A172 (cell line): ENCODE measurements at places on chromosomes 3 and 15. TPM values are rescaled to one million over a fixed set of nuclear protein-coding genes. Genes with fewer than 3 reads are reported as not detected.

FSD2 gene
- total RNA-seq: not detected in 2 replicates

KNSTRN gene
- 117 and 130 TPM in 2 replicates for total RNA-seq

SLC12A1 gene
- total RNA-seq: not detected in 2 replicates

AHSG gene
- not detected in 2 replicates for total RNA-seq

ANKDD1A gene
- total RNA-seq: 5.9 and 15.7 TPM in 2 replicates

ROPN1 gene
- total RNA-seq: 0.14 TPM in 1 of 2 replicates, not detected in the other

IL17RC gene
- 50.6 and 58.7 TPM in 2 replicates for total RNA-seq

ALDH1A3 gene
- 17.3 and 17.6 TPM in 2 replicates for total RNA-seq

ZNF620 gene
- 2.5 and 2.7 TPM in 2 replicates for total RNA-seq

GRCh38 chr3:130711565-130712324 is 34.9 kb downstream of the PIK3R4 start:
- no peak for DNase-seq

DNA sequence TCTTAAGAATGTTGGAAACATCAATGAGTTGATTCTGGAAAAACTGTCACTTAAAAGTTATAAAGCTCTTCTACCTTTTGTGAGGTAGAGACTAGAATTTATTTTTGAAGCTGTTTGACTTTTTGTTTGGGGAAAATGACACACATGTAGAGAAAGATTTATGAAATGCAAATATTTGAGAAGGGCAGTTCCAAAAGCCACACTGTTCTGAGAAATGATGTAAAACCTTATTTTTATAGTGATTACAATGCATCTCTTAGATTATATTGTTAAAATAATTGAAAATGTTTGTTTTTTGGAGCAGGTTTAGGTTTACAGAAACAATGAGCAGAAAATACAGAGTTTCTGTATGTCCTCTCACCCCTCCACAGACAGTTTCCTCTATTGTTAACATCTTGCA is 116.1 kb upstream of the CMC1 start:
- DNase-seq: no peak

DNA sequence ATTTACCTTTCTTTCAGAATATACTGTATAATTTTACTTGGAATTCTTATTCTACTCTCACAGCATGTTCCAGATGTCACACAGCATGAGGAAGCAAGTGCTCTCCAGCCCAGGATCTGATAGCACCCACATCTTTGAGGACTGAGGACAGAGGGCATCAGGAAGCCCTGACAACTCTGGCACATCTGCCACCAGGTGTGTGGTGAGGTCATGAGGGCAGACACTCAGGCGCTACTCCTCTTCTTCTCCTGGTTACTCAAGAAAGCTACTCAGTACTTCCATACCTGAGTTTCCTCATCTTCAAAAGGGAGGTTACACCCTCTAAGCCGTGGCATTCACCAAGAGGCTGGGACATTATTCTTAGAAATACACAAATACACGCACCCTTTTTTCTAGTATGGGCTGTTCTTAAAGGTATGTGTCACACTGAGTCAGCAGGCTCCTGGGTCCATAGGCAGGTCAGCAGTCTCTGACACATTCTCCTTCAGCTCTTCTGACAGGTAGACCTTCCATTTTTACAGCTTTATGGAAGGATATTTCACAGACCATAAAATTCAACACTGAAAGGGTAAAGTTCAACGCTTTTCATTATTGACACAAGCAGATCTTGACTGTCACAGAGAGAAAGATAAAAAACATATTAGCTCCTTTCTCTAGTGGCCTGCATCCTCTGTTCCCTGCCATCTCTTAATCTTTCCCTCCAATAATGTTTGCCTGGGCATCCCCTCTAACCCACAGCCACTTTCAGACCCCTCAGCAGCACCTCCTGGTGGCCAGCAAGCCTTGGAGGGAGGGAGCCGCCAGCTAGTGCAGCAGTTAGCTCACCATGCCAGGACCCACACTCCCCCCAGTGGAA is 103.2 kb upstream of the TJP1 start:
- DNase-seq: peak; percentile 77

- no peak for DNase-seq
These were observed 35.6 kb downstream of the FRMD5 start for GRCh38 chr15:44159492-44159891.

- peak; percentile 5 for DNase-seq
These were observed 10.6 kb upstream of the STT3B start for GRCh38 chr3:31522152-31522551.

DNA sequence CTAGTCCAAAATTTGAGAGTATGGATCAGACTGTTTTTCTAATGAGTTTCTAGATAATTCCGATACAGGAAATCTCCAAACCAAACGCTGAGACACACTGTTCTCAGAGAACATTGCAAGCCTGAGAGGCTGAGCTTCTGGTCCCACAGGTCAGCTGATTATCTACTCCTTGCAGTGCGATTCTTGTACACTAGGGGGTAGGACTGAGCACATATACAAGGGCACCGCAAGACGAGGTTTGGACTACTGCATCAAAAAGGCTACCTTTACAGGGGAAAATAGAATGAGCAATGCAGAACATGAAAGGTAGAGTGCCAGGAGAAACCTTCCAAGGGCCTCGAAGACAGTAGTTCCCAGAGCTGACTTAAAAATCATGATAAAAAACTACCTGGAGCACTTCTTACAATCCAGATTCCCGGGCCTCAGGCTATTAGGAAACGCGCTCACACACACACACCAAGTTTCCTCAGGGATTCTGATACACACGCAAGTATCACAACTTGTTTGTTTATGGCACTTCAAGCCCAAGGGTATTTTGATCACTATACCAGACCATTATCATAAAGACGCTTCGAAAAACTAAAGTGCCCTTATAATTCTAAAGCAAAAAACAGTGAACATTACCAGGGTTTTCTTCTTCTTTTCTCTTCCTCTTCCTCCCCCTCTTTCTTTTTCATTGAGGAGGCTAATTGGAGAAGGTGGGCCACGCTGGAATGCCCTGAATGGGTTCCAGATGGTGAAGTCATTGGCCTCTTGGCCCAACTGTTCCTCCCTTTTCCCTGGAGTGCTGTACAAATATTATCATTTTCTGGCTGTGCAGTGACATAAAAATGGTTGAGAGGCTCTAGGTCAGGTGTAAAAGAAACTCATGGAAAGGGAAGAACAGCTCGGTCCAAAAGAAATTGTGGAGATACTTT is 61.8 kb downstream of the SLC12A8 start:
- DNase-seq: peak; percentile 78

DNA sequence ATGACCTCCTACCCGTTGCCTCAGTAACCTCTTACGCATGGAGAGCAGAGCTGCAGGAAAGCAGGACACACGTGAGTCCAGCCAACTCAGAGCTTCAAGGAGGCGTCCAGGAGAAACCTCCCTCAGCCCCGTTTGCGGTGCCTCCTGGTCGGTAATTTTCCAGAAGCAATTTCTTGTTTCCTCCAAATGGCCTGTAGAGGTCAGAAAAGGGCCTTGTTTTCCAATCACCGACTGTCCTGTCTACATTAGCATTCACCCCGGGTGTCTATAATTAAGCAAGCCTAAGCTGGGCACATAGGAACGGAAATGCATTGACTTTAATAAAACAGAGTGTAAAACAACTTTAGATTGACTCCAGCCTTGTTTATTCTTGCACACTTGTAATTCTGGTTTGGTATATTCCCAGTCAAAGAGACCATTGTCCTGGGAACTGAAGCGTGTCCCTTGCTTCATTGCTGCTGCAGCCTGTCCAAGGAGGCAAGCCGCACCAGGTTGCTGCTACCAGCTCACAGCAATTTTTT is 836.2 kb downstream of the AGBL1 start:
- peak; percentile 44 for DNase-seq

DNA sequence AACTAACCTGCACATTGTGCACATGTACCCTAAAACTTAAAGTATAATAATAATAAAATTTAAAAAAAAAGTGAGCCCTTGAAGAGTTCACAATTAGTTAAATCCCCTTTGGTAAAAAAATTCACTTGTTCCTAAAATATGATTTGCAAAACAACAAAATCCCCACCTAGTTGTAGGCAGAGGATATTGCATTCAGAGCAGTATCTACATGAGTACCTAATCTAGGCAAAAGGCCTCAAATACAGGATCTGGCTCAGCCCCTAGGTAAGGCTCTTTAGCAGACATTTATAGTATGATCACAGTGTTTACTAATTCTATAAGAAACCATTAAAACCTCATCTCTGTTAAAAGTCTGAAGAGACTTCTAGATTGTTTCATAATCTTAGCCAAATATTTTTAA is 89.3 kb upstream of the CCDC80 start:
- no peak for DNase-seq

DNA sequence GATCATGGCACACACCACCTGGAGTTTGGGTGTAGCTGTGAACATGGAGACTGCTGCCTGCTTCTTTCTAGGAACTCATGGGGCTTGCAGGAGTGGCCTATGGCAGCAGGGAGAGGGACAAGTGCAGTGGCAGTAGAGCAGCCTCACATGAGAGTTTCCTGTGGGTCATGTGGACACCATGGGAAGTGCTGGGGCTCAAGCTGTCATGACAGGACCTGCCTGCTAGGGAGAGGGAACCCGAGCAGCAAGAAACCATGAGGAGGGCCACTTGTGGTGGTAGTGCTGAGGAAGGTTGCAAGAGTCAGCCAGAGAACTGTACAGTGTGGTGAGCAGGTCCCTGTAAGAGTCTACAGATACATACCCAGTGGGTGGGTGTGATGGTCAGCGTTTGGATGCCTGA is 73.8 kb upstream of the MRPS22 start:
- no peak for DNase-seq

DNA sequence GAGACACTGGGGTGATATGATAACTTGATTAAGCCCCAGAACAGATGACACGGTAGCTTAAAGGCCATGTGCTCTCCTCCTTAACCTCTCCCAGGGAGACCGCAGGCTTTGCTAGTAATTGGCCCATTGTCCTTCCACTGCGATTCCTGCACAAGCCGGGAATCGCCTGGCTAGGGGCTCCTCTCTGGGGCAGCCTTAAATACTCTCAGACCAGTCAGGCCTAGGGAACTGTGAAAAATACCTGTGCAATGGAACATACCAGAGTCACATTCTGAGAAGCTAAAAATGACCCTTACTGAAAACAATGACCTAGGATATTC is 56.3 kb downstream of the CPN2 start:
- no peak for DNase-seq

GRCh38 chr3:45773072-45773471 is 23.3 kb downstream of the SLC6A20 start:
- DNase-seq: no peak

DNA sequence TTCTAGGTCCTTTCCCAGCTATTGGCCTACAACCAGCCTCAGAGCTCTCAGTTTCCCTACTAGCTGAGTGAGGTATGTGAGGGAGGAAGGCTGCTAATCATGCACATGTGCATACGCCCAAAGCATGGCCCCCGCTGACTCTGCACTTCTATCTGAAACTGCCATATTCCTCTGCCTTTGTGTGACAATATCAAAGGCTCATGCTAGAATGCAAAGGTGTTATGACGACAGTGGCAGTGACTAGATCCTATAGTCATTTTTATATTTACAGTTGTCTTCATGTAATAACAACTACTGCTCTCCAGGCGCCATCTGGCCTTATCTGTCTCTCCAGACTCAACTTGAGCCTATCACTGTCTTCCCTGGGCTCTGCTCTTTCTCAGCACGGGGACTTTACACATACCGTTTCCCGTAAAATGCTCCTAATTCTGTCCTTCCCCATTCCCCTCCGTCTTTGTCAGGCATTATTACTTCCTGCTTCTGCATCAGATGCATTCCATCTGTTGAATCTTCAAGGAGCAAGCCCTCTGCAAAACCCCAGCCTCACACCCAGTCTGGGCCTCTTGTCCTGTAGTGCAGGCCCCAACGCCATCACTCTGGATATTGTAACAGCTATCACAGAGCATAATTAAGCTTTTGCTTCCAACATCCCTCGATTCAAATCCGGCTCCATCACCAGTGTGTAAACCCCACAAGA is 102.5 kb downstream of the PDCD6IP start:
- DNase-seq: no peak

DNA sequence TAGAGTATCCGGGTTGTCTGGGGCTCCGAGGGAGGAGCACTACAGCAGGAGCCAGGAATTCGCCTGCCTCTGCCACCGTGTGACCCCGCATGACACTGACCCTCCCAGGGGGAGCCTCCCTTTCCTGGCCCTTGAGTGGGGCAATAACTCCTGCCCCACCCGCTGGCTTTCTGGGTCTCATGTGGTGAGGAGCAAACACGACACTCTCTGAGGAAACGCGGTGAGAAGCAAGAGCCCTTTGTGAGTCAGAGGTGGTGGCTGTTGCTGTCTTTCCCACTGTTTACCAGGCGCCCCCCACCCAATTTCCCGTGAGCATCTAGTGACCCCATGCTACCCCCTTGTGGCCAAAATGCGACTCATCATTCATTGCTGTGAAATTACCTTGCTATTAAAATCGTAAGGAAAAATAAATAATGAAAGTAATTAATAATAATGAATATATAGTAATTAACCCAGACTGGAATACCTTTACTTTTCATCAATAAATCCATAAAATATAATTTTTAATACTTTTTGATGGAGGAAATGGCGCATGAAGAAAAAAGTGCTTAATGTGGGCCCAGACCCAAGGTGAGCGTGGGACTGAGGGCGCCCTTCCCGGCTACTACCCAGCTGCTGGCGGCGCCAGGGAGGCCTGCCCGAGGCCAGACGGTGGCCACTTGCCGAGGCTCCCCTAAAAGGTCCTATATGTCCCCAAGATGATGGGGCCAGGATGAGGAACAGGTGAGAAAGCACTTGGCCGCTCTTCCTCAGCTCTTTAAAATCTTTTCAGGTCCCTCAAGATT is 29.3 kb downstream of the CCNL1 start:
- peak; percentile 82 for DNase-seq

GRCh38 chr3:24508423-24508839 is 13.8 kb upstream of the THRB start:
- DNase-seq: peak; percentile 28

DNA sequence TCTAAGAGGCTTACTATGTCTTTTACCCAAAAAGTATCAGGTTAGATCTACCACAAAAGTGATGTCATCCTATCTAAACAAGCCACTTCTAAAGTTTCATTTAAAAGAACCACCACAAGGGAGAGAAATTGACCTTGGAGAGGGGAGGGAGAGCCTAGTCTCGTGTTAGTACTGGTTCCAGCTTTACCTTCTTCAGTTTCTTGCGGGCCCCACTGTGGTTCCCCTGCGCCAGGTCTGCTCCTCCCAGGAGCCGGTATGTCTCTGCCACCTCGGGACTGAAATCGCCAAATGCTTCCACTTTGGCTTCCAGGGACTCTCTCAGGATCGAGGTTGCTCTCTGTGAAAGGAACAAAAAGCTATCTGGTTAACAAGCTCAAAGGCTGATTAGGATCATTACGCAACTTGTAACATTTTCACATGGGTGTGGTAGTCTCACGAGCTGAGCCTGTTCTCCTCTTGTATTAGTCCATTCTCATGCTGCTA is 51.1 kb downstream of the SYNM start:
- peak; percentile 12 for DNase-seq

- no peak for DNase-seq
These were observed 746.4 kb upstream of the NR2F2 start for GRCh38 chr15:95584088-95584487.

DNA sequence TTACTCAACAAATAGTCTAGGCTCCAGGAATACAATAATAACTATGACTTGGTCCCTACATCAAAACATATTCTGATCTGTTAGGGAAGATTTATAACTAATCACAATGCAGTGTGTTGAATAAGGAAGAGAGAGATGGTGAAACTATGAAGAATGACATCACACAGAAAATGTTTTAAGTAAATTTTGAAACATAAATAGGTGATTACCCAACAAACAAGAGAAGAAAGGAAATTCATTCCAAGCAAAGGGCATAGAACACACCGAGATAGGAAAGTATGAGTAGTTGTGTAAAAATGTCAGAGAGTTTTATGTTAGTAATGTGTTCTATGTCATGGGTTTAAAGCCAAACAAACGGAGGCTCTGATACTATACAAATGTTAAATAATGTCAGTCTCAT is 13.4 kb downstream of the SEC62 start:
- no peak for DNase-seq
